ENCODE measurements at places on chromosomes 4 and X.

GRCh38 chr4:16759931-16760582 is 138.4 kb downstream of the LDB2 start:
- DNase-seq, result no peak

- no peak for DNase-seq
These were observed 7.5 kb downstream of the PCDH10 start for GRCh38 chr4:133156556-133156955.

DNA sequence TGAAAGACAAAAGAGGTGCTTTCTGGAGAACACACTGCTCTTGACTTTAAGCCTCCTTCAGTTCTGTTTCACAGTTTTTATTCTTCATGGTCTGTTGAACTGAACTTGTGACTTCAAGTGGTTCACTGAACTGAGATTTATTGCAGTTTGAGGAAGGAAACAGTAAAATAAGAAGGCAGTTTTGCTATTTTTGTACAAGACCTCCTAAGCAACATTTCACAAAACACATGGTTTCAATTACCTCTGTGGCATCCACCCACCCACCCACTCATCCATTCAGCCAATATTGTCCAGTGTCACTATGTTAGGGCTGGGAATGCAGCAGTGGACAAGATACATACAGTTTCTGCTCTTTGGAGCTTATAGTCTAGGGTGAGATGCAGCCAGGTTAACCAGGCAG is 131.3 kb downstream of the IL1RAPL2 start:
- no peak for DNase-seq

GRCh38 chr4:173280998-173281397 is 53.2 kb downstream of the HMGB2 start:
- no peak for DNase-seq

- no peak for DNase-seq
These were observed 6.9 kb upstream of the PGRMC1 start for GRCh38 chrX:119229253-119229615.

DNA sequence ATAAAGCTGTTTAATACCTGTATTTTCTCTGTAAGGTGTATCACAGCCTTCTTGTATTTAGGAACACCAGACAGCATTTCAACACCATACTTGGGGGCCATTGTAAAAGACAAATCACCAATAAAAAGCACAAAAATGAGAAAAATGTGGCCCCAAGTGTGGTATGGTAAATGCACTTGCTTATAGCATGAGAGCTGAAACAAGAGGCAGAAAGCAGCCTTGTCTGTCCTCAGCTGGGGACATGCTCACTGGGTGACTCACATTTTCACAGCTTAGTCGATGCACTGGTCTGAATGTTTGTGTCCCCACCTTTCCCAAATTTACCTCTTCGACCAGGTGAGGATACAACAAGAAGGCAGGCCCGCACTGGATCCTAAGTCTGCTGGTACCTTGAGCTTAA is 639.7 kb upstream of the AGA start:
- DNase-seq, result no peak

DNA sequence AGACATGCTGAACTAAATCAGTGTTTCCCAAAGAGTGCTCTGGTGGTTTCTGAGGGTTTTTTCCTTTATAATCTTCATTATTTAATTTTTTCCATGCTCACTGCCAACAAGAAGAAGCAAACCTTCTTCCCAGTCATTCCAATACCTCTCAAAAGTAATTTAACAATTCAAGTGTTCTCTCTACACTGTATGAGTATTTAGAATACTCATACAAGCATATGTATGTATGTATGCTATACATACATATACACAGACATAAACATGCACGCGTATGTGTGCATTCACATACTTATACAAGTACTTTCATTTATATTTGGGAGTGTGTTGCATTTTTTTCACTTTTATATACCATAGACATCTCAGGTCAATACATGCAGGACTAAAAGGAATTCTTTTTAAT is 54.3 kb upstream of the TXK start:
- no peak for DNase-seq
